Foreskin keratinocyte (primary cell): ENCODE measurements at places on chromosomes 7 and 10. TPM values are rescaled to one million over a fixed set of nuclear protein-coding genes. Genes with fewer than 3 reads are reported as not detected.

Gene PLA2G12B
- total RNA-seq, result not detected in 2 replicates

Gene BMPER
- total RNA-seq, result 0.20 and 0.25 TPM in 2 replicates

Gene AFAP1L2
- 53.8 and 58.4 TPM in 2 replicates for total RNA-seq

Gene SPDYE1
- total RNA-seq, result not detected in 2 replicates

Gene KIF11
- total RNA-seq, result 34.1 and 41.5 TPM in 2 replicates

Gene CTBP2
- 100 and 101 TPM in 2 replicates for total RNA-seq

Gene RNF32
- total RNA-seq, result 0.68 and 0.74 TPM in 2 replicates

DNA sequence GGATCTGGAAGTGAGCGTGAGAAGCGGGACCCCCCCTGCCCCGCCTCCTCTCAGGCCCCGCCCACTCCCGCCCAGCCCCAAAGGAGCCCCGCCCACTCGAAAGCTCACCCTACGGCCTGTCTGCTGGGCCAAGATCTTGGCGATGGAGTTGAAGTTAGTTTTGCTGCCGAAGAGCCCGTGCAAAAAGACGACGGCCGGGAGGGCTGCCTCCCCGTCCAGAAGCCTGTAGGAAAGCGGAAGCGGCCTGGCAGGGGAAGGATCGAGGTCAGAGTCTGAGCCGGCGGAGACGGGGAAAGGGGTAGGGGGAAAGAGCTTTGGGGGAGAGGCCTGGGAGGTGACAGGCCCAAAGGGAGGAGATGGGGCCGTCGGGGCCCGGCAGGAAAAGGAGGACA lies 386 bp downstream of the ABHD11 start:
- peak; percentile 63 for DNase-seq

- DNase-seq, result no peak
These were observed 2.1 kb downstream of the FAM24B start for GRCh38 chr10:122877264-122877663.

DNA sequence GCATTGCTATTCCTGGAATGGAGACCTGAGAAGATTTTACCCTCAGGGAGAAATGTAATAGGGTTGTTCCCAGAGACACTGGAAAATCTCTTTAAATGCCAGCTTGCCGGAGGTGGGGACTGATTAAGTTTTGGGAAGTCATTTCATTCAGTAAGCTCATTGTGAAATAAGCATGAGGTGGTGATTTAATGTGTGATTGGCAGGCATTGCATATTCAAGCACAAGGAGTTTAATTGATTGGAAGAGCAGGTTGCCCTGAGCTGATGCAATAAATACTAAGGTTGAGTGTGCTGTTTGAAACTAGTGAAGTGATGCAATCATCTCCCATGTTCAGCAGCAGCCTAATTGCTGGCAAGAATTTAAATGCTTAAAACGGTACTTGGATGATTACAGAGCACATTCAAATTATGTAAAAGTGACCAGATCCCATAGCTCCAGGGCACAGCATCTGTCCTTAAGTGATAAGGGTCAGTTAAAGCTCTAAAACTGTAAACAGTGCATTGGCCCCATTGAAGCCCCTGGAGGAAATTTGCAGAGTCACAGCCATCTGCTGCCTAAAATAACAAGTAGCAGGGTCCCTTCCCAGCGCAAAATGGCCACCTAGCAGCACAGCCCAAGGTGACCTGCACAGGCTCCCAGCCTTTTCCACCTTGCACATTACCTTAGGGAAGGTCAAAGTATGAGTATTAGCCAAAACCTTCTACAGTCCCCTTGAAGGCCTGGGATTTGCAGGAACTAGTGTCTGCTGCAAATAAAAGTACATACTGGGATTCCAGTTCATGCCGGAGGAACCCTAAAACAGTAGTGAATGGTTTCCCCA lies 92.1 kb downstream of the CCDC71L start:
- DNase-seq, result peak; percentile 84

DNA sequence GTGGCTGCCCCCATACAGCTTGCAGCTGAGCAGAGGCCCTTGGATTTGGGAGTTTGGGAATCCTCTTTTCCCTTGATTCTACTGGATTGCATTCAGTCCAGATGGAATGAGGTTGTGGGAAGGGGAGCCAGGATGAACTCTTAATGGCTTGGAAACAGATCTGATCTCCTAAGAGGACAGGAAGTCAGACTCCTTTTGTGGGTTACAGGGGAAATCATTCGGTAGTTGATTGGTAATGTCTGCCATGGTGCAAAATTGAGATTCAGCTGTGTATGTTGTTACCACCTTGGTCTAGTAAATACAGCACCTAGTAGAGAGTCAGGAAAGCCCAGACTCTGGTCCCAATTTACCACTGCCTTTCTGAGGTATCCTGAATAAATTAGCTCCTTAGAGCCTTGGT lies 144.2 kb upstream of the TNRC18 start:
- DNase-seq, result peak; percentile 28

DNA sequence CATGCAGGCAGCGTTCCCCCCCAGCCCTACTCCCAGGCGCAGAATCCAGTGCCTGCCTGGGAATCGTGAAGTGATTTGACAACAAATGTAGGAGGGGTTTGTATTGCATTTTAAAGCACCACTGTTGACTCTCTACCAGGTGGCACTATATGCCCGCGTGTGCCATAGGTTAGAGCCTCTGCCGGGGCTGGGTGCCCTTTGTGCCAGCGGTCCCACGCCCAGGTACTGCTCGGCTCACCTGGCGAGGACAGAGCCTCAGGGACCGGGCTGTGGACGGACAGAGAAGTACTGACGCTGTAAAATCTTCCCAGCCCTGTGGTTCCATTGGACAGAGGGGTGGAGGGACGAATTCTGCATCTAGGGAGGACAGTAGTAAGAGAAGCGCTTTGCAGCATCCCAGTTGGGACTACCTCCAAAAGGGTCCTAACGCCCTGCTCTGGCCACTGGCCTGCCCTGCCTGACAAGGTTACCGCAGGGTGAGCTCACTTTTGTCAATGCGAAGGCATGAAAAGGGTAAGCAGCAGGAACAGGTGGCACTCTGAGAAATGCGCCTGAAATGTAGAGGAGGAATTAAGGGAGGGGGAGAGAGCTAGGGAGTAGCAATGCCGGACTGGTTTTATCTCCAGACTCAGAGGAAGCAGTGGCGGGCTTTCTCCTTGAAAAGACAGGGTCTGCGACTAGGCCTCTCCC lies 788 bp upstream of the CACNA2D1 start:
- DNase-seq, result peak; percentile 54

DNA sequence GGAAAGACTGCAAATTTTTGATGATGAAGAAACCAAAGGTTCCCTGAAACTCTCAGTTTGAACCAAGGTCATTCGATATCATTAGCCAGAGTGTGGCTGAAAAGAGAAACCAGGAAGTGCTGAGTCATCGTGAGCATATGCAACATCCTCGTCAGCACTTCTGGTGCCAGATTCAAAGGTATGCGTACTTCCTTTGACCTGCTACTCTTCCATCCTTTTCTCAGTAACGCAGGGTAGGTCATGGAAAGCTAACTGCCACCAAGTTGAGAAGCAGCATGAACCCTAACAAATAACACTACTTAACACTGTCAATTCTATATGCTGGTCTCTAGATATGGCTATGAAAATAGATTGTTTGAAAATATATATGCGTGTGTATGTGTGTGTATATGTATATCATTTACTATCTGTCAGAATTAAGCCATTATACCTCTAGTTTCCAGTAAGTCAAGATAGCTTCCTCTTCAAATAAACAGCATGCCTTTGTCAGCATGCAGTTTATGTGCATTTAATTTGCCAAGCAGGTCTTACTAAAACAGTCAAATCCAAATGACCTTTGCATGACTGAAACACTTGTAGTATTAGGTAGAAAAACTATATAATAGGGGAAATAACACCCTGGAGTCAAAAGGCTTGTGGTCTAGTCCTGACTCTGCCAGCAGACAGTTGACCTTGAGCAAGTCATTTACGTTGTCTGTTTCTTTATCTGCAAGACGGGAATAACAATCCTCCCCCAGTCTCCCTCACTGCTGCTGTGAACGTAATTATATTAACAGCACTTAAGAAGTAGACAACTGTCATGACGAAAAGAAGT lies 26.4 kb downstream of the CDK6 start:
- peak; percentile 88 for DNase-seq

- no peak for DNase-seq
These were observed 79.0 kb upstream of the PLXNA4 start for GRCh38 chr7:132655131-132655727.

- no peak for DNase-seq
These were observed 132.1 kb downstream of the ATXN7L1 start for GRCh38 chr7:105744258-105744657.

GRCh38 chr7:40717242-40717641 lies 582.4 kb downstream of the SUGCT start:
- DNase-seq, result peak; percentile 83

GRCh38 chr7:150323682-150324372 lies 482 bp upstream of the ACTR3C start:
- DNase-seq, result peak; percentile 18

DNA sequence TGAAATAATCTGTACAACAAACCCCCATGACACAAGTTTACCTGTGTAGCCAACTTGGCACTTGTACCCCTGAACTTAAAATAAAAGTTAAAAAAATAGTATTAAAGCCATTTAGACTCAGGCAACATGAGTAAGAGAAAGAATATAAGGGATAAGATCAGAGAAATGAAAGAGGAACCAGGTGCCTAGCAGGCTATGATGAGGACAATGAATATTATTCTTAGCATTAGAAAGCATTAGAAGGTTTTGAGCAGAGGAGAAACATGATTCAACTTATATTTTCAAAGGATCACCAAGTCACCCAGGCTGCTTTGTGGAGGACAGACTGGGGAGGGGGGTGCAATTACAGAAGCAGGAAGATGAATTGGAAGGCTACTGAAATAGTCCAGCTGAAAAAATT lies 48.1 kb upstream of the TES start:
- DNase-seq, result no peak

DNA sequence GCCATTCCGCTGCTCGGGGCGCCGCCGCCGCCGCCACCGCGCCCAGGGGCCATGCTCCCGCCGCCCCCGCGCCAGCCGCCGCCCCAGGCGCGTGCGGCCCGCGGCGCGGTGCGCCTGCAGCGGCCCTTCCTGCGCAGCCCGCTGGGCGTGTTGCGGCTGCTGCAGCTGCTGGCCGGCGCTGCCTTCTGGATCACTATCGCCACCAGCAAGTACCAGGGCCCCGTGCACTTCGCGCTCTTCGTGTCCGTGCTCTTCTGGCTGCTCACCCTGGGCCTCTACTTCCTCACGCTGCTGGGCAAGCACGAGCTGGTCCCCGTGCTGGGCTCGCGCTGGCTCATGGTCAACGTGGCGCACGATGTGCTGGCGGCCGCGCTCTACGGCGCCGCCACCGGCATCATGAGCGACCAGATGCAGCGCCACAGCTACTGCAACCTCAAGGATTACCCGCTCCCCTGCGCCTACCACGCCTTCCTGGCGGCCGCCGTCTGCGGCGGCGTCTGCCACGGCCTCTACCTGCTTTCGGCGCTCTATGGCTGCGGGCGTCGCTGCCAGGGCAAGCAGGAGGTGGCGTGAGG lies 383 bp downstream of the MARVELD1 start:
- peak; percentile 75 for DNase-seq

- no peak for DNase-seq
These were observed 164.0 kb upstream of the NPS start for GRCh38 chr10:127385066-127385465.

DNA sequence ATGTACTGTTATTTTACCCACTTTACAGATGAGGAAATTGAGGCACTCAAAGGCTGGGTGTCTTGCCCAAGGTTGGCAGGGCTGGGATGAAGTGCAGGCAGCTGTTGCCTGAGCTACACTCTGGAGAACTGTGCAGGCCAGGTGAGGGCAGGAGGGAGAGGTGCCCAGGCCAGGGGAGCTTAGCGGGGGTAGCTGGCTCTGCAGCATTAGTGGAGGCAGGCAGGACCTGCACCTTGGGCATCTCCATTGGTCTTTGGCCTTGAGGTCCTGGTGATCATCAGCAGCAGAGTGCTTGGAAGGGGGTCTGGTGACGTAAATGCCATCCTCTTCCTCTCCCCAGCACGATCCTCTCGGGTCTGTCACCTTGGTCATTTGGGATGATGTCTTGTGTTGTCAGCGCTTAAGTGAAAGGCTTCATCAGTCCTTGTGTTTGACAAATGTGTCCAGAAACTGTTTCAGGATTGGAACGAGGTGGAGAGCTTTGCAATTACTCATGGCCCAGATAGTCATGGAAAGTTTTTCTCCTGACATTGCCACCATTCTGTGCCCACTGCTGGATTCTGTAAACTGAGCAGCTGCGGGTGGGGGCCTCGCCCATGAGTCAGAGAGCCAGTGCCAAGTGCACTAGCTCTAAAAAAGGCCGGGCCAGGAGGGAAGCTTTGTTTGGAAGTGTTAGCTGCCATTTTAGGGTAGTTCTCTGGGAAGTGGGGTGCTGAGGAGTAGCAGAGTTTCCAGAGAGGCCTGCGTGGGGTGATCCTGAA lies 47.6 kb downstream of the TSPAN15 start:
- no peak for DNase-seq

DNA sequence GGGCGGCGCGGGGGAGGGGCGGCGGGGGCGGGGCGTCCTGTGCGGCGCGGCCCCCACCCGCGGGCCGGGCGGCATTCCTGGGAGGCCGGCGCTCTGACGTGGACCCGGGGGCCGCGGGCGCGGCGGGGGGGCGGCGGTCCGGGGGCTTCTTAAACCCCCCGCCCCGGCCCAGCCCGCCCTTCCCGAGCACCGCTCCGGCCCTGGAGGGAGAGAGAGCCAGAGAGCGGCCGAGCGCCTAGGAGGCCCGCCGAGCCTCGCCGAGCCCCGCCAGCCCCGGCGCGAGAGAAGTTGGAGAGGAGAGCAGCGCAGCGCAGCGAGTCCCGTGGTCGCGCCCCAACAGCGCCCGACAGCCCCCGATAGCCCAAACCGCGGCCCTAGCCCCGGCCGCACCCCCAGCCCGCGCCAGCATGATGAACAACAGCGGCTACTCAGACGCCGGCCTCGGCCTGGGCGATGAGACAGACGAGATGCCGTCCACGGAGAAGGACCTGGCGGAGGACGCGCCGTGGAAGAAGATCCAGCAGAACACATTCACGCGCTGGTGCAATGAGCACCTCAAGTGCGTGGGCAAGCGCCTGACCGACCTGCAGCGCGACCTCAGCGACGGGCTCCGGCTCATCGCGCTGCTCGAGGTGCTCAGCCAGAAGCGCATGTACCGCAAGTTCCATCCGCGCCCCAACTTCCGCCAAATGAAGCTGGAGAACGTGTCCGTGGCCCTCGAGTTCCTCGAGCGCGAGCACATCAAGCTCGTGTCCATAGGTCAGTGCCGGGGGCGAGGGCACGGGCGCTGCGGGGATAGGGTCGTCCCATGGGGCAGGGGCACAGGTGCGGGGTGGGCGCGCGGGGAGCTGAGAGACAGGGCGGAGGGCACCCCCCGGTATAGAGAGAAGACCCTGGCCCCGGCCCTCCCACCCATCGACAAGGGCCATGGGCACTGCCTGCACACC lies at the start of gene FLNC:
Gene FLNC (plus strand): TSS at position 176 of the 947 bp plus-strand sequence. CDS start 232 bp downstream, at position 408.
- no peak for DNase-seq

DNA sequence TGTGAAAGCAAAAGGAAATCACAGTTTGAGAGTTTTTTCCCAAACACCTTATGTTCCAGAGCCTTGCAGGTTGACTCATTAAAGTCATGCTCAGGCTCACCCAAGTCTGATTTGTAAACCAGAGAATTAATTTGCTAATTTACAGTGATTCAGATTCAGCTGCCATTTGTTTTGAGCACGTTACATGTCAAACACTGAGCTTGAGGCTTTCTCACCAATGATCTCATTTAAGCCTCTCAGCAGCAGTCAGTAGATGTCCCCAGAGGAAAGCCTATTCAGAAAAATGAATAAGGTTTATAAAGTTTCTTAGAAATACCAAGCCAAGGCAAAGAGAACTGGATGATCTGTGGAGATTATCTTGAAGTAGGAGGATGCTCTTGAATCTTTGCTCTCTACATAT lies 420.4 kb downstream of the HTR7 start:
- DNase-seq, result peak; percentile 49
